ENCODE measurements at places on chromosomes 7 and 10.

GRCh38 chr10:48187713-48188485 is 86.6 kb downstream of the FRMPD2 start:
- no peak for DNase-seq

DNA sequence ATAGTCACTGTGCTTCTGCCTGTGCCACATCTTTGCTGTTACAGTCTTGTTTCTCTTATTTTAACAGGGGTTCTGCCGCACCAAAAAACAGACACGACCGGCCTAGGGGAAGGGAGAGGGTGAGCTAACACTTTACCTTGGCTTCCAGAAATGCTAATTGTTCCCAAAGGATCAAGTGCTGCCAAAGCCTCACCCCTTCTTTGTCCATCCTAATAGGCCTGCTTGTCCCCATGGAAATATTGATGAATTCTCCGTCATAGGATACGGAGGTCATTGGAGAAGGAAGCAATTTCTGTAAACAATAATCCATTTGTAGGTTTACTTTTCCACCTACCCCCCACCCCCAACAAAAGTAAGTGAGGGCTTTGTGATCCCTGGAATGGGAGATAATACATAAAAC is 567.3 kb downstream of the KCNMA1 start:
- DNase-seq: no peak

DNA sequence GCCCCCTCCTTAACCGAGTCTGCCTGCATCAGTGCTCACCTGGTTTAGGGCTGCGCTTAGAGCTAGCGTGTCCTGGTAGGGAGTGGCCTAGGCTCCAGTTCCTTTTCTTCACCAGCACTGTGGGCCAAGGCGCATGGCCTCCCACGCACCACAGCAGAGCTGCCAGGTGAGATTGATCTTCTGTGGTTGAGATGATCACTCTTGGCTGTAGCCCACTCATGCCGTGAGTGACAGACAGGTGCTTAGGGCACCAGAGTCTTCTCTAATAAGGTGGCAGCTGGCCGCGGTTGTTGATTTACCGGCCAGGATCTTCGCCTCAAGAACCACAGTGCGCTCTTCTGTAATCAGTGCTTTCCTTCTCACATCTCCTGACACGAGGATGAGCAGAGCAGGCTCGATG is 157.2 kb upstream of the INSYN2A start:
- no peak for DNase-seq

- no peak for DNase-seq
Measured at GRCh38 chr10:52810761-52811160, 38.2 kb upstream of the MBL2 start.

- no peak for DNase-seq
Measured at GRCh38 chr7:111492234-111492633, 70.1 kb downstream of the IMMP2L start.

GRCh38 chr10:62665771-62666170 is 138.7 kb upstream of the ADO start:
- no peak for DNase-seq

- DNase-seq: no peak
Measured at GRCh38 chr7:63039882-63040281, 958.8 kb upstream of the ZNF722 start.

DNA sequence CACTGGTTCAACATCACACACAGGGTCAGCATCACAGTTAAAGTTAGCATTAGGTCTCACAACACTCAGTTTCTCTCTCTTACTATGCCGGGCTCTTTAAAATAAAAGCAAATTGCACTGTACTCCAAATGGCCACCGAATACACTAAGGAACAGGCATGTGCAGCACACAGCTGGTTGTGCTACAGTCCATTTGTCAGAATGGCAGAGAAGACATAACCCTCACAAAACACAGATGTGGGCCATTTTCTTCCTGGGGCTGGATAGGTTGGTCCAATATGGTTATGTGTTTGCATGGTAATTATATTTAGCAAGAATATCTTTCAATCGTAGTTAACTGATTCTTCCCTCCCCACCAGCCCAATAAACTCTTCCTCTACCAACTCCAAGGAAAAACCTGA is 9.0 kb downstream of the JCAD start:
- DNase-seq: no peak

GRCh38 chr7:69946901-69947300 is 348.6 kb downstream of the AUTS2 start:
- DNase-seq: no peak

DNA sequence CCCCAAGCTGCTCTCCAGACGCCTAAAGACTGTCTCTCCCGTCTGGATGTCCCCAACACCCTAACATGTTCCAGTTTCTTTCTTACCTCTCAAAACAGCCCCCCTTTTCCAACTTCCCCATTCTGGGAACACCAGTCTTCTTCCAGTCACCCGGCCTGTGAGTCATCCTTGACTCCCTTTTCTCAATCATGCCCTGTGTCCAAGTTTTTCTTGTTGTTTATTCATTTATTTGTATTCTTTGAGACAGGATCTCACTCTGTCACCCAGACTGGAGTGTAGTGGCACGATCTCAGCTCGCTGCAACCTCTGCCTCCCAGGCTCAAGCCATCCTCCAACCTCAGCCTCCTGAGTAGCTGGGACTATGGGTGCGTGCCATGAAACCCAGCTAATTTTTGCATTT is 15.6 kb downstream of the SNX10 start:
- DNase-seq: no peak

- peak; percentile 1 for DNase-seq
Measured at GRCh38 chr10:42753507-42754154, 29.0 kb upstream of the BMS1 start.

Data from renal cortex interstitium (tissue), 15 donors.